ENCODE measurements at places on chromosomes 3 and 15.

DNA sequence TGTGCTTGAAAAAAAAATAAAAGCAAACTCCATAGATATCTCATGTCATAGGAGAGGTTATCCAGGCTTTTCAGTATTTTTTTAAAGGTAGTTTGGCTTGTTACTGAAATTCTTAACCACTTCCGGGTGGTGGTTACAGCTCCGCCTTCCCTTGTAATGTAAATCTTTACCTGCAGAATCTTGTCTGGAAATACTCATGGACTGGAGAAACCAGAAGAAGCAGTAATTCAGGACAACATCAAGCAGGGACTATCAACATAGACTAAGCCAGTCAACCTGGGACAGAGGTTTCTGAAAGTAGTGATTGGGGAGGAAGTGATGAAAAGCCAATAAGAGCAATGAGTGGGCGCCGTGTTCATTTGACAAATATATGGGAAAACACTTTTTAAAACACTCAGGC is 78.9 kb upstream of the SKOR1 start:
- no peak for DNase-seq

GRCh38 chr3:156976933-156977332 is 150.8 kb downstream of the LEKR1 start:
- DNase-seq, result no peak

DNA sequence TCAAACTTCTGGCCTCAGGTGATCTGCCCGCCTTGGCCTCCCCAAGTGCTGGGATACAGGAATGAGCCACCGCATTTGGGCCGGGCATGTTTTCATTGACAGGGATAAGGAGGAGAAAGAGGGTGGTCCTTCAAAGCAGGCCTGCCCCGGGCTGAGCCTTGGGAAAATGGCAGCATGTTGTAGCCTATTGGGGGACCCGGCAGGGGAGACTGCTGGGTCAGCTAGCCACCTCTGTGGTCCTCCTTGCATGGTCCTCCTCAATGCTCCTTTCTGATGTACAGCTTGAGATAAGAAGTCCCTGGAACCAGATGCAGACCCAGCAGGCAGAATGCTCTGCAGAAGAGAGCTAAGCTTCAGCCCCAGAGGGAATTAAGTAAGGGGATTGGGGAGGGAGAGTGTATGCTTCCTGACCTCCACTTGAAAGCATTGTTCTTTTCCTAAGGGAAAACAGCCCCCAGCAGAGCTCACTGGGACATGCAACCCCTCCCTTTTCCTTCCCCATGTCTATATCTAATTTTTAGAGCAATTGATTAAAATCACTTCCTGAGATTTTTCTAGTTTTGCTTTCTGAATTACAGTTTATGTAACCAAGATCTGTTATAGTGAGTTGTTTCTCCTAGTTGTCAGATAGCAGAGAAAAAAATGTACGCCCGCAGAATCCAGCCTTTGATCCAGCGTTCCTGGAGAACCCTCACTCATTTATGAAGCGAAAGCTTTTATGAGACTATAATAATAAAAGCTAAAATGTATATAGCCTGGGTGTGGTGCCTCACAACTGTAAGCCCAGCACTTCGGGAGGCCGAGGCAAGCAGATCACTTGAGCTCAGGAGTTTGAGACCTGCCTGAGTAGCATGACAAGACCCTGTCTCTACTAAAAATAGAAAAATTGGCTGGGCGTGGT is 48.7 kb upstream of the VILL start:
- DNase-seq, result no peak

GRCh38 chr3:194194757-194195085 is 58.8 kb downstream of the HES1 start:
- no peak for DNase-seq

GRCh38 chr3:10547841-10548783 is 42.7 kb upstream of the ATP2B2 start:
- DNase-seq, result no peak
